Activated CD8-positive, alpha-beta memory T cell treated with anti-CD3 and anti-CD28 coated beads for 1 hour (primary cell): ENCODE measurements at places on chromosomes 2 and 18.

- DNase-seq = no peak
Measured at GRCh38 chr2:47561371-47561770, 158.4 kb downstream of the MSH2 start.

GRCh38 chr2:10254373-10255188 lies 48.1 kb upstream of the HPCAL1 start:
- DNase-seq = no peak

DNA sequence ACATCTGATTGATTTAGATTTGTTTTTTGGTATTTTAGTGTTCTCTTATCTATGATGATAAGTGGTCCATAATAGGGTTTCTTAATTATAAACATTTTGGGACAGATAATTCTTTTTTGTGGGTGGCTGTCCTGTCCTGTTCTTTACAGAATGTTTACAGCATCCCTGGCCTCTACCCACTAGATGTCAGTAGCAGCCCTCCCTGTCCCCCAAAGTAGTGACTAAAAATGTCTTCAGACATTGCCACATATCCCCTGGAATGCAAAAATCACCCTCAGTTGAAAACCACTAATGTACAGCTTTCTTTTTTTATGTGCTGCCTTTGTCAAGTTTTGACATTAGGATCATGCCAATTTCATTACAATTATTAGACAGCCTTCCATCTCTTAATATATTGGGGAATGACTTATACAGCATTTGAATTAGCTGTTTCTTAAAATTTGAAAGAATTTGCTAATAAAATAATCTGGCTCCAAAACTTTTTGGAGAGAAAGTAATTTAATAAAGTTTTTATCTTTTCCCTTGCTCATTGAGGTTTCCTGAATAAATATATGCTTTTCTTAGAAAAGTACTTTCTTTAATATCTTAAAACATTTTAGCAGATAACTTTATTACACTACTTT lies 19.5 kb downstream of the WIPF1 start:
- DNase-seq = peak; percentile 34

DNA sequence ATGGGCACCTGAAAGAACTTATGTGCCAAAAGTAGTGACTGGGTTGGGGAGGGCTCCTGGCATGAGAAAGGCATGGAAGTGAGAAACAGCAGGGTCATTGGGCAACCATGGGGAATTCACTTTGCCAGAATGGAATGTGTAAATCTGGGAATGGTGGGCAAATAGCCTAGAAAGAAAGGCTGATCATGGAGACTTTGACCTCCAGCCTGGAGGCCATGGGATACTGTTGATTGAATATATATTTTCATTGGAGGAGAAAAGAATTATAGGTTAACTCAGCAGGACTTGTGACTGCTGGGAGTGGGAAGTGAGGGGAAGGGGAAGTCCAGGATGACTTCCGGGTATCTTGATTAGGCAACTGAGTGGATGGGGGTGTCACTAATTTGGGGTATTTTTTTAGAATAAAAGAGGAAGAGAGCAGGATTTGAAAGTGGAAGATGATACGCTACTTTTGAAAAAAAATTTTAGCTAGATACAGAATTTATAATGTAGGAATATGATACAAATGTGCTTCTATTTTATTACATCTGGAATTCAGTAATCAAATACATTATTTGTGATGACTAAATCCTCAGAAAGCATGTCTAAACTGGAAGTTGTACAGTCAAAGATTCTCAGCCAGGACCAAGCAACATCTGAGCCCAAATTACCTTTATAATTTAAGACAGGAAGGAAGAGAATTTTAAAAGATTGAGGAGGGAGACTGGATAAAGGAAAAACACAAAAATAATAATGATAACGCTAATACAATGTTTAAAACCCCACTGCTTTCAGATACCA lies 116.2 kb downstream of the GATA6 start:
- DNase-seq = no peak
